ENCODE measurements at places on chromosomes 2 and 18. TPM values are rescaled to one million over a fixed set of nuclear protein-coding genes. Genes with fewer than 3 reads are reported as not detected.

The RESP18 gene
- total RNA-seq = not detected

The TUBA3E gene
- total RNA-seq = not detected

The ZNF142 gene
- total RNA-seq = 46.7 TPM

The UGT1A4 gene
- total RNA-seq = not detected

The REEP1 gene
- total RNA-seq = 167 TPM

The TRABD2A gene
- total RNA-seq = not detected

The TFCP2L1 gene
- total RNA-seq = 0.07 TPM

The RNF181 gene
- total RNA-seq = 75.1 TPM

DNA sequence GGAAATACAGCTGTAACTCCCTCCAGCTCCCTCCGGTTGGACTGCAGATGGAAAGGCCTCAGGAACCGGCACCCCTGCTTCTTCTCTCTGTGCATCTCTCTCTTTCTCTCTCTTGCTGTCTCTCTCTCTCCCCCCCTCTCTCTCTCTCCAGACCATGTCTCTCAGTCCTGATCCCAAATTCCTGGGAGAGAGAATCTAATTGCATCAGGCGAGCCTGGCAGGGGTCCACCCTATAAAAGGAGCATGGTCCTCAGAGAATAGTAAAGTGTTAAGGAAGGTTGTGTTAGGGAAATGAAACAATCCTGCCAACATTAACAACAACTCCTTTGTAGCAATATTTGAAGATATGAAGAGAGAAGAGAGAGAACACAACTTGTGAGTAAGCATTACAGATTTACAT lies 36.7 kb downstream of the VIT start:
- DNase-seq = no peak
- no peaks in the 10 kb centered on the region for H3K27me3 ChIP-seq
- no peak overlapping the region for H3K4me3 ChIP-seq
- no peaks in the 10 kb centered on the region for H3K4me1 ChIP-seq
- no peak overlapping the region for H3K27ac ChIP-seq

DNA sequence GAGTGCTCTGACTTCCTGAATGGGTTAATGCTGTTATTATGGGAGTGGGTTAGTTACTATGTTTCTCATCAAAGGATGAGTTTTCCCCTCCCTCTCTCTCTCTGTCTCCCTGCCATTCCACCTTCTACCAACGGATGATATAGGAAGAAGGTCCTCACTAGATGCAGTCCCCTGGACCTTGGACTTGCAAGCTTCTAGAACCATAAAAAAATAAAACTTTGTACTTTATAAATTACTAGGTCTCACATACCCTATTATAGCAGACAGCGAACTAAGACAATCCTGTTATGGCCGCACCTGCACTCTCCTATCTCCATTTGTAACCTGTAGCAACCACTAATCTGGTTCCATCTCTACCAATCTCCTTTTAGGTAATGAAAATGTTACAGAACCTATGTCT lies 564.9 kb downstream of the CNTNAP5 start:
- H3K4me1 ChIP-seq = no peaks in the 10 kb centered on the region
- no peak overlapping the region for H3K4me3 ChIP-seq
- no peak for DNase-seq
- no peak overlapping the region for H3K27ac ChIP-seq
- no peaks in the 10 kb centered on the region for H3K36me3 ChIP-seq

DNA sequence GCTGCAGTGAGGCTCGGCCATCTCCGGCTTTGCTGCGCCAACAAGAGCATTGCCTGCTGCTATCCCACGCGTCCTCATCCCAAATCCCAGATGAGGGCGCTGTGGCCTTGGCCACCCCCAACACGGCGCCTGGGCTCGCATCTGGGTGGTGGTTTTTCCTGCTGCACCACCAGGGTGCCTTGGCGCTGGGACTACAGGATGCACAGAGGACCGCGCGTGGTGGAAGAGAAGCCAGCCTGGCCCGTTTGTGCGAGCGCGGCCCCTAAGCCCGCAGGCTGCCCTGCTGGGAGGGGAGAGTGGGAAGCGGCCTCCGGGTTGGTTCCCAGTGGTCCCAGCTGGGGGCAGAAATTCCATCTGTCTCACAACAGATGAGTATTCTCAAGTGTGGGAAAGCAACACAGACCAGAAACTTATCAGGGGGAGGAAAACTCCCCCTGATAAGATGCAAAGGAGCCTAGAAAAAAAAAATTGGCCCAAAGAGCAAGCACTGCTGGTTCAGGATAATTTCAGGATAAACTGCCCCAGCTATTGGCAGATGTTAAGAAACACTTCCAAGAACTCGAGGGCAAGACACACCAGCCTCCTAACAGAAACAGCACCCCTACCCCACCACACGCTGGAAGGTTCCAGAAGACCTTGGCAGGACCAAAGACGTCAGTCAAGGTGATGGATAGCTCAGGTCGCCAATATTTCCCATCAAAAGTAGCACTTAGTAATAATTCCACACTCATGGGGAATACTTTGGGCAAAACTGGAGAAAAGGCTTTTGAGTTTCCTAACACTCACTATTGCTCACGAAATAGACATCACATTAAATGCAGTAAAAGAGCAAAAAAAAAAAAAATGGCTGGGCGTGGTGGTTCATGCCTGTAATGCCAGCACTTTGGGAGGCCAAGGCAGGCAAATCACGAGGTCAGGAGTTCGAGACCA lies 152.1 kb downstream of the PXDN start:
- DNase-seq = peak; percentile 81
- peaks cover 20% of the 10 kb centered on the region for H3K27me3 ChIP-seq
- no peaks in the 10 kb centered on the region for H3K36me3 ChIP-seq
- H3K27ac ChIP-seq = no peak overlapping the region
- H3K4me3 ChIP-seq = peak overlapping the region; percentile 16

DNA sequence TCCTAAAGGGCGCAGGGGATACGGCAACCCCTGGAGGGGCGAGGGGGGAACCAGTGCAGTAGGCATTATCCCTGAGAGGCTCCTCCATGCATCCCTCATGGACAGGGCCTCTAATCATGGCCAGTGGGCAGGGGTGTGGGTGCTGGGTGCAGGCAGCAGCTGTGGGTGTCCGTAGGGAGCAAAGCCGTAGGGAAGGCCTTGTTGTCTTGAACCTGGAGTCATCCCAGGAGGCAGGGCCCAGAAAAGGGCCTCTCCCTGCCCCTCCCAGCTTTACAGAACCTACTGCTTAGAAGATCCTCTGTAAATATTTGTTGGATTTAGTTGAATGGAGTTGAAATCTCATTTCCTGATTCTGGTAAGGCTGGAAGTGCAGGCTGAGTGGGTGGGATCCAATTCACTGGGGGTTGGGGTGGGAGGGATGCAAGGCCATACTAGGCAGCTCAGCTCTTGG lies 207.0 kb upstream of the HAAO start:
- no peaks in the 10 kb centered on the region for H3K27me3 ChIP-seq
- H3K36me3 ChIP-seq = no peaks in the 10 kb centered on the region
- DNase-seq = no peak
- H3K27ac ChIP-seq = no peak overlapping the region

GRCh38 chr18:79380816-79381806 lies 14.6 kb upstream of the NFATC1 start:
- peaks cover 6% of the 10 kb centered on the region for H3K4me1 ChIP-seq
- H3K36me3 ChIP-seq = no peaks in the 10 kb centered on the region
- no peak overlapping the region for H3K27ac ChIP-seq
- H3K27me3 ChIP-seq = peaks cover 8% of the 10 kb centered on the region

DNA sequence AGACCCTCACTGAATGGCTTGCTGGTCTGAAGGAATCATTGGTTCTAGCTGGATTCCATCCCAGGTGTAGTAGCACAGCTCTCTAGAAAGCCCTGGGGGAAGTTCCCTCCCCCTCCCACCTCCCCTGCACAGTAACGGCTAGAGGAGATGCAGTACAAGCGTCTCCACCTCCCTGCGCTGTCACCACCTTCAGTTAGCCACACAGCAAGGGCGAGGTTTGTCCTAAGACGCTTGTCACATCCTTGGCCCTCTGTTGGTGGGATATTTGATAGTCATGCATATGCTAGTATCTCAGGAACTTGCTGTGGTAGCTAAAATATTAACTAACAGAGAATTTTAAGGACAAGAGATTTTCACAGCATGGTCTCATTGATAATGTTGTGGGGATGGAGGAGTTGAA lies 19.4 kb downstream of the TRAPPC12 start:
- DNase-seq = no peak
- H3K36me3 ChIP-seq = peaks cover 25% of the 10 kb centered on the region
- peak overlapping the region; percentile 38 for H3K4me3 ChIP-seq
- H3K4me1 ChIP-seq = peaks cover 25% of the 10 kb centered on the region
- H3K27ac ChIP-seq = peak overlapping the region; percentile 99

DNA sequence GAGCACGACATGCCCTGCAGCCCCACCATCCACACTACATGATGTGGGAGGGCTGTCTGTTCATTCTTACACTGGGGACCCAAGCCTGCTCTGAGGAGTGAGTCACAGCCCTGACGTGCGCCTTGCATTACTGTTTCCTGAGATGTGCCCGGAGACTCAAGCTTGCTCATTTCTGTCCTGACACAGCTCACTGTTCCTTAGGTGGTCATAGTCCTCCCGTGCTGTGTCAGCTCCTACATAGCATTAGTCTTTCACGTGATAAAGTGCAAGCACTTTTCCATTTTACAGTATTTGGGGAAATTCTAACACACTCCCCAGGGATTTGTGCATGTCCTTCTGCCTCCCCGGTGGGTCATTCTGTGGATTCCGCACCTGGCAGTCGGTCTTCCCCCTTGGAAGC lies 46.2 kb upstream of the TRIM43B start:
- peaks cover 2% of the 10 kb centered on the region for H3K27me3 ChIP-seq
- H3K4me1 ChIP-seq = no peaks in the 10 kb centered on the region
- H3K27ac ChIP-seq = no peak overlapping the region
- H3K36me3 ChIP-seq = no peaks in the 10 kb centered on the region
- no peak for DNase-seq

- peaks cover 15% of the 10 kb centered on the region for H3K27me3 ChIP-seq
- peaks cover 3% of the 10 kb centered on the region for H3K4me1 ChIP-seq
- DNase-seq = no peak
- H3K4me3 ChIP-seq = no peak overlapping the region
- H3K27ac ChIP-seq = no peak overlapping the region
Observed at GRCh38 chr2:26578581-26578980, 62.6 kb downstream of the CIB4 start.

GRCh38 chr2:117379928-117380327 lies 434.6 kb upstream of the DDX18 start:
- H3K27ac ChIP-seq = no peak overlapping the region
- no peak for DNase-seq
- H3K27me3 ChIP-seq = no peaks in the 10 kb centered on the region
- H3K4me1 ChIP-seq = no peaks in the 10 kb centered on the region
- no peak overlapping the region for H3K4me3 ChIP-seq

DNA sequence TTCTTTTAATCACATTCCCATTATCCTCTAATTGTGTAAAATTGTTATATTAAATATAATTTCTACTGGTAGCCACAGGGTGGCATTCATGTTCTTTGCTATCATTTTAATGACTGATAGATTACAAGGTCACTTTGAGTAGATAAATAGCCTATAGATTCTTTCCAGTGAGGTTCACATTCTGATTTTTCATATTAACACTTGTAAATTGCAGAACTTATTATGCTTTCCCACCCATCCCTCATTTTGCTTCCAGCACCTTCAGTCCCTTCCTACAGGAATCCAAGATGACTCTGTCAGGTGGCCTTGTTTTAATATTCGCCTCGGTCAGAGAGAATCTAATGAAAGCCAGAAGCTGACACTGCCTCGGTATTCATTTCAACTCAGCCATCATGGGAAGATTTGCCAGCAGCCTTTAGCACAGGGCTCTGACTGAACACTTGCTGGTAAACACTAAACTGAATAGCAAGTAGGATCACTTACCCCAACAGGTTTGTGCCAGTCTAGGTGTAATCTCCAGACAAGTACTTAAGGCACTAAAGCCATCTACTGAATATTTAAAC lies 101.2 kb upstream of the FSHR start:
- no peak overlapping the region for H3K4me3 ChIP-seq
- H3K27me3 ChIP-seq = no peaks in the 10 kb centered on the region
- H3K4me1 ChIP-seq = no peaks in the 10 kb centered on the region
- H3K27ac ChIP-seq = no peak overlapping the region
- H3K36me3 ChIP-seq = no peaks in the 10 kb centered on the region

- no peak overlapping the region for H3K4me3 ChIP-seq
- peaks cover 3% of the 10 kb centered on the region for H3K4me1 ChIP-seq
- peaks cover 2% of the 10 kb centered on the region for H3K27me3 ChIP-seq
- no peak overlapping the region for H3K27ac ChIP-seq
- H3K36me3 ChIP-seq = no peaks in the 10 kb centered on the region
- DNase-seq = no peak
Observed at GRCh38 chr2:47299555-47299954, 103.4 kb upstream of the MSH2 start.

DNA sequence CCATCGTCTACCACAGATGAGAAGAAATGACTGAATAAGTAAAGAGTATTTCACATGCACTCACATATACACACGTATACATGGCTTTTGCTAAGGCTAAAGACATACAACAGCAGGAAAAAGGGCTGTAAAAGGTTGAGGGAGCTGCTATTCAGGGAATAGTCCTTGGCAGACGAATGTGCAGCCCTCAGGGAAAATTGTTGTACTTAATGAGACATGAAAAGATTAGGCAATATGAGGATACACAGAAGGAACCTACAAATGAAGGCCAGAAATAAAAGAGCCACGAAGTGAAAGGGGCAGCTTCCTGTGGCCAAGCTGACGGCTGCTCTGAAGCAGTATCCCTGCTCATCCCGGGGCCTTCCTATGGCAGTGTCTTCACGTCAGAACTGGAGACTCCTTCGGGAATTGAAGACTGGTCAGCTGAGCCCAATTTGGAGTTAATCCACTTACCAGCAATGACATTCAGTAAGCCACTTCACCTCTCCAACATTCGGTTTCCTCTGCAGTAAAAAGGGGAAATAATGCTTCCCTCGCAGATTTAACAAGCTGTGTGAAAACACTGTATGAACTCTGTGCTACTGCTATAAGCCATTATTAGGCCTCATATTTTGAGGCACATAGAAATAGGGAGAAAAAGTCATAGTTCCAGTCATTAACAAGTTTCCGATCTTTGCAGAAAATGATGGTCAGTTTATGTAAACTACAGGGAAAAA lies 221.8 kb downstream of the STK39 start:
- no peak overlapping the region for H3K4me3 ChIP-seq
- peaks cover 3% of the 10 kb centered on the region for H3K27me3 ChIP-seq
- H3K4me1 ChIP-seq = peaks cover 11% of the 10 kb centered on the region
- no peak for DNase-seq

GRCh38 chr2:135890835-135891234 lies 14.6 kb upstream of the MCM6 start:
- no peak for DNase-seq
- H3K4me1 ChIP-seq = peaks cover 1% of the 10 kb centered on the region
- H3K4me3 ChIP-seq = no peak overlapping the region
- H3K27ac ChIP-seq = no peak overlapping the region
- peaks cover 13% of the 10 kb centered on the region for H3K36me3 ChIP-seq

DNA sequence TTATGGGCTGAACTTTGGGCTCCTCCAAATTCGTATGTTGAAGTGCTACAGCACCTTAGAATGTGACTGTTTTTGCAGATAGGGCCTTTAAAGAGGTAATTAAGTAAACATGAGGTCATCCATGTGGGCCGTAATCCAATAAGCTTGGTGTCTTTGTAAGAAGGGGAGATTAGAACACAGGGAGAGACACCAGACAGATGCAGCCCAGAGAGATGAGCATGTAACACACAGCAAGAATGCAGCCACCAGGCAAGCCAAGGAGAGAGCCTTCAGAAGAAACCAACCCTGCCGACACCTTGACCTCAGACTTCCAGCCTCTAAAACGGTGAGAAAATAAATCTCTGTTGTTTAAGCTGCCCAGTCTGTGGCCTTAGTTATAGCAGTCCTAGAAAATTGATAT lies 74.3 kb downstream of the HRH4 start:
- no peaks in the 10 kb centered on the region for H3K27me3 ChIP-seq
- no peak overlapping the region for H3K27ac ChIP-seq
- no peaks in the 10 kb centered on the region for H3K4me1 ChIP-seq
- no peak overlapping the region for H3K4me3 ChIP-seq
